Islet precursor cell (in vitro differentiated cells): ENCODE measurements at places on chromosomes 12 and 14.

DNA sequence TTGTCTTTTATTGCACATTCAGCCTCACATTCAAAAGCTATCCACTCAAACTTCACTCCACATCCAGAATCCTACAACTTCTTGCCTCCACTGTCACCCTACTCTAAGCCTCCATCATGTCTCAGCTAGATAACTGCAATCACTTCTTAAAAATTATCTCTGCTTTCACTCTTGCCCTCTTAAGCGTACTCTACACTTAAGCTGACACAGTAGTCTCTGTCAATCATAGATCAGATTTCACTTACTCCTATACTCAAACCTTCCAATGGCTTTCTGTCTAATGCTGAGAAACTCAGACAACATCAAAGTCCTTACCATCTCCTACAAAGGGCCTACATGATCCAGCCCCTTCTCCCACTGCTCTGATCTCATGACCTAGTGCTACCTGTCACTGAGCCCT, 304.1 kb downstream of the ITPR2 start:
- no peak for DNase-seq

GRCh38 chr12:113359133-113359938, 949 bp downstream of the PLBD2 start:
- DNase-seq = no peak

DNA sequence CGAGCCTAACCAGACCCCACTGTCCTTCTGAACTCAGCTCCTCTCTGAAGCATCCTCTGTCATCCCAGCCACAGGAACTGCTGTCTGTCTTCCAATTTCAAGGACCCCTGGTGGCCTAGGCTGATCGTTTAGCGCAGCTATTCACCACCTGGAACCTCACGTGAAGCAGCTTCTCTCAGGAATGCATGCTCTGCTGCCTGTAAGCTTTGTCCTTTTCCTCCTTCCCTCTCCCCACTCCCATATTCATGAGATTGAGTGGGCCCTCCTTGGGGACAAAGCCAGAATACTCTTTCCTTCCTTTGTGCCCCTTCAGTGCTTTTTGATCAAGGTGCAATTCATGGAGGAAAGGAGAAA, 17.2 kb downstream of the DPF3 start:
- DNase-seq = peak; percentile 67

DNA sequence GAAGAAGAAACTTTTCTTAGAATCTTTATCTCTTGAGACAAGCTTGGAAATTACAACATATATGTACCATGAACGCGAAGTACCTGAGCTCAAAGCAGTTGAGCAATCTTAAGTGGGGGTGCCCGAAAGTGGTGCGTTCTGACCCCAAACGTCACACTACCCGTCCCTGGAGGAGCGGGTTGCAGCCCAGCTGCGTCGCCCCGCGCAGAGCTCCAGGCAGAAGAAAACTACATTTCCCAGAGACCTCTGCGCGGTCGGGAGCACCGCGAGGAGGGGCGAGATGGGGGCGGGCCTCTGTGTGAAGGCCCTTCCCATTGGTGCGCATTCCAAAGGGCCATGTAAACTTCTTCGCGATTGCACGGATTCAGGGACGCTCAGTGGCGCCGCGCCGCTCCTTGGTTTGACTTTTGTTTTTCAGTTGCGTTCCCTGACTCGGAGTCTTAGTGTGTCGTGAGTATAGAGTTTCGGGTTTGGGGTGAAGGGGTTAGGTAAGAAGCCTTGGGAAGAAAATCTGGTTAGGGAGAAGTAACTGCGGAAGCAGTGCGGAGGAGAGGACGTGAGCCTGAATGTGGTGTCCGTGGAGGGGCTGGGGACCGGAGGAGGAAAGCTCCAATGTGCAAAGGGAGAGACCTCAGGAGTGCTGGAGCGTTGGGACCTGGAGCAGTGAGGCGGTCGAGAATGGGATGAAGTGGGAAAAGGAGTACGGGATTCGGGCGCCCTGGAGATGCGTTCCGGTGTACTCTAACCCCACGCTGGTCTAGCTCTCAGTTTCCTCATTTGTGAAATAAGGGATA, at the start of gene CCDC77:
CCDC77 (plus strand) TSS at position 410 of the 794 bp plus-strand sequence. CDS start 7,740 bp downstream, outside the sequence.
- DNase-seq = peak; percentile 98

- DNase-seq = no peak
Observed at GRCh38 chr12:85155791-85156190, 119.6 kb downstream of the LRRIQ1 start.
